ENCODE measurements at places on chromosomes 12 and 14.

DNA sequence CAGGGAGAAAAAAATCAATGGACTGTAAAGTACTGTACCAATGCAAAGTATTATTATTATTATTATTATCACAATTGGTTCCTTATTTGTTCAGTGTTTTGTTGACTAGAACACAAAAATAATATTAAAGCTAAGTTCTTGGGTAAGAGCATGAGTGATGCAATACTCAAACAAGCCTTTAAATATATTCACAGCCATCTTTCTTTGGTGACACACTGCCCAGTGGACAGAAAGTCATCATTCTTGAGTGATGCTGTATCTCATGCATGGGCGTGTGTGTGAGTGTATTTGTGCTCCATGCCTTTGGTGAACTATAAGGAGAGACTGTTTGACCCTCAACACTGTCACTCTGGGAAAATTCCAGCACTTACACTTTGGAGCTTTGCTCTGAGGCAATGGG lies 93.6 kb downstream of the KCNK10 start:
- no peak for DNase-seq

DNA sequence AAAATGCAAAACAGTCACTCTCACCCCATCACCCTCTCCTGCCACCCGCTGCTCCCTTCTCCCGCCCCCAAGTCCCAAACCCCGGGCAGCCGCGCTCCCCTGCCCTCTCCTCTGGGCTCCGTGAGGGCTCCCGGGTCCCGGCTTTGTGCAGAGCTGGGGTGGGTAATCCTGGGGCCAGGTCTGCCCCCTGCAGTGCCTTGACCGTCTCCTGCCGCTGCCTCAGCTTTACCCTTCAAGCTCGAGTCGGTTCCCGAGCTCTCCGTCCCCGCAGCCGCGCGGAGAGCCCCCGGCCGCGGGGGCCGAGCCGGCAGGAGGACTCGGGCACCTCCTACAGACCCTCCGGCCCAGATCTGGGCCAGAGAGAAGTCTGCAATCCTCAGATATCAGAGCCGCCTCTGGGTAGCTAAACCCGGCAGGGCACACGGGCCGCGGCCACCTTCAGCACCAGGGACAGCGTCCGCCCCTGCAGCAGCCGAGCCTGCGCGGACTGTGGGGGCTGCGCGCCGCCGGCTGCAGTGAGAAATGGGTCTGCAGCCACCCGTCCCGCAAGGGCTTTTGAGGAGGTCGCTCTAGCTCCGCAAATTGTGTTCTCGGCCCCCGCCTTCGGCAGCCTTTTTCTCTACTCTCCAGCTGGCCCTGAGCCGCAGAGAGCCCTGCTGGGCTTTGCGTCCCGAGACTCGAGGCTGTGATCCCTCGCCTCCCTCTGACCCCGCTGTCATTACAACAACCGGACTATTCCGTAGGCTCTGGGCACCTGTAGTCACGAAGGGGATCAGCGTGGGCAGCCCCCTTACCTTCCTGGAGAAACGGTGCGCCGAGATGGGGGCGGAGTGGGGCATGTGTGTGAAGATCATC lies 1.2 kb downstream of the PRMT8 start:
- no peak for DNase-seq

GRCh38 chr12:4649358-4649661 lies 396 bp downstream of the NDUFA9 start:
- no peak for DNase-seq

GRCh38 chr14:21268617-21269251 lies 508 bp downstream of the HNRNPC start:
- DNase-seq: no peak

- no peak for DNase-seq
Measured at GRCh38 chr14:76015668-76016067, 30.1 kb downstream of the IFT43 start.

DNA sequence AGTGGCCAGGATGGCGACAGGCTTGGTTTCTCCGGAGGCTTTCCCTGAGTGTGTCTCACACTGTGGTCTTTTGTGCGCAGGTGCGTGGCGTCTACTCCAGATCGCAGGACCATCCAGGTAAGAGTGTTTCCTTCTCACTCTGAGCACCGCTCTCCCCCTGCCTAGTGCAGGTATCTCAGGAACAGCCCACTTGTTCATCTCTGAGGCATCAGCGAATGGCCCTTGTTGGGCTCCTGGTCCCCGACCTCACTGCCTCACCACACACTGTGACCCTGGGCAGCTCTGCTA lies 781 bp downstream of the ADGRD1 start:
- no peak for DNase-seq

GRCh38 chr12:55927588-55928502 lies at the start of gene PYM1:
Gene PYM1, minus strand, starts transcription at chr12:55927894. Its CDS starts 133 bp downstream, at chr12:55927761.
- DNase-seq: peak; percentile 55

DNA sequence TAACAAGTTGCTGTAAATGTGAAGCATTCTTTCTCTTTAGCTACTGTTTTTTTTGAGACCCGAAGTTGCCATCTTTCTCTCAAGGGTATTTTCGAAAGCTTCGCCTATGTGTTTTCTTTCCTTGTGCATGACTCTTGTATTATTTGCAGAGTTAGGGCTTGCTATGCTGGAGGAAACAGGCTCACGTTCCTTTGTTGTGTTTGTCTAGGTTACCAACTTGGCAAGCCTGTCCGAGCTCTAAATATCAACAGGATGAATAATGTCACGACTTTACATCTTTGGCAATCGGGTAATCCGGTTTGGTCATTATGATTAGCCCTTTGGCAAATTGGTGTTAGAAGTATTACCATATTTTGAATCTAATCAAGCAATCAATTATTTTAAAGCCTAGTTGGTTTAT lies 15.9 kb upstream of the ATP6V0A2 start:
- DNase-seq: no peak

- DNase-seq: no peak
Measured at GRCh38 chr12:166425-167075, 47.4 kb downstream of the SLC6A12 start.

DNA sequence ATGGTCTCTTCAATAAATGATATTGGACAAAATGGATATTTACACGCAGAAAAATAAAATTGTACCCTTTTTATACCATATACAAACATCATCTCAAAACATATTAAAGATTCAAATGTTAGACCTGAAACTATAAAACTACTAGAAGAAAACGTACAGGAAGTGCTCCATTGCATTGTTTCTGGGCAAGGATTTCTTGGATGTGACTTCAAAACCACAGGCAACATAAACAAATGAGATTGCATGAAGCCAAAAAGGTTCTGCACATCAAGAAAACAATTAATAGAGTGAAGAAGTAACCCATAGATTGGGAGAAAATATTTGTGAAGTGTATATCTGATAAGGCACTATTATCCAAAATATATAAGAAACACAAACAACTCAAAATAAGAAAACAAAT lies 812.4 kb downstream of the NRXN3 start:
- DNase-seq: no peak

DNA sequence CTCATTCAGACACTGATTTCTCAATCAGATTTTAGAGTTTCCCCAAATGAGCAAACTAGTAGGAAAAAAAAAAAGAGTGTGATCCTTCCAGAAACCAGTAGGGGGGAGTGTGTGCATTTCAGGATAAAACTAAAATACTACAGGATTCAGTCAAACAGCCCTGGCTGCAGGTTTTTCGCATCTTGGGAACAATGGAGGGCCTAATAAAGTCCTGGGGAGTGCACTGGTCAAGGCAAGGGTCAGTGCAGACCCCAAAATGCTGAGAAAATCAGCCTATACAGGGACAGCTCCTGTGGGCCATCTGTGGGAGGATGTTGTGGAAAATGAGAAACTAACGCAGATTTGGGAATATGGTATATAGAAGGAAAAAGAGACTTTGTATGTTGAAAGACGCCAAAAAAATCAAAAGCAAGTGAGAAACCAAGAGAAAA lies 22.2 kb upstream of the ABCD4 start:
- no peak for DNase-seq

GRCh38 chr12:64521833-64522232 lies 69.9 kb downstream of the TBK1 start:
- DNase-seq: no peak

DNA sequence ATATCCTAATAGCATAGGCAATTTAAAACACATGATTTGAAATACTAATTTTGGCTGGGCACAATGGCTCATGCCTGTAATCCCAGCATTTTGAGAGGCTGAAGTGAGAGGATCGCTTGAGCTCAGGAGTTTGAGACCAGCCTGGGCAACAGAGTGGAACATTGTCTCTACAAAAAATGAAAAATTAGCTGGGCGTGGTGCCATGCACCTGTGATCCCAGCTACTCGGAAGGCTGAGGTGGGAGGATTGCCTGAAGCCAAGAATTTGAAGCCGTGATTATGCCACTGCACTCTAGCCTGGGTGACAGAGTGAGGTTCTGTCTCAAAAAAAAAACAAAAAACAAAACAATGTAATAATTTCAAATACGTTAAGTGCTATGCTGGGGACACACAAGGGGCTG lies 83.3 kb downstream of the SSPN start:
- no peak for DNase-seq

DNA sequence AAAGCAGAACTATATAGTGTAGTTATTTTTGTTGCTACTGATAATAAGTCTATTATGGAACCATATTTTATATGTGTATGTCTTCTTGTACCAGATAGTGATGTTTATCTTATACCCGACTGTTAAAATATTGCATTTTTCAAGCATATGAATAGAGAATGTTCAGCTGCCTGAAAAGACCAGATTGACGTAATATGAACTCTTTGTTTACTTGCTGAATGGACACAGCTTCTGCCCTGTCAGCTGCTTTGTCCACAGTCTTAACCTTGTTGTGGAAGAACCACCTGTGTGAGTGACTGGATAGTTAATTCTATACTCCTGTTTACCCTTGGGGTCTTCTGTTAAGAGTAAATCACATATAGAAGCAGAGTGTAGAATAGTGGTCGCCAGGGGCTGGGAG lies 109.3 kb downstream of the LGR5 start:
- no peak for DNase-seq

DNA sequence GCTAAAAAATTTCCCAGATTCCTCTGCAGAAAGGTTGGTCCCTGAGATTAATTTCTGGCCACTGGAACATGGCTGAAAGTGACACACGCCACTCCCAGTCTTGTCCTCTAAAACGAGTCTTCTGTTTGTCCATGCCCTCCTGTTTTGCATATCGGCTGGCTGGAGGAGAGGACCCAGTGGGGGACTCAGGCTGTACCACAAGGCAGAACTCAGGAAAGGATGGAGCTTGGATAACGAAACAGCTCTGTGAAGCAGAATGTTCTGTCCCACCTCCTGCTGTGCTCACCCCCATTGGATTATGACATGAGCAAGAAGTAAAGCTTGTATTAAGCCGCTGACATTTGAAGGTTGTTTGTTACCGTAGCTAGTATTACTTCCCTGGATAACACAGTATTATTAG lies 856.2 kb downstream of the BCL11B start:
- no peak for DNase-seq

GRCh38 chr14:74302152-74302628 lies 544 bp downstream of the ABCD4 start:
- no peak for DNase-seq

DNA sequence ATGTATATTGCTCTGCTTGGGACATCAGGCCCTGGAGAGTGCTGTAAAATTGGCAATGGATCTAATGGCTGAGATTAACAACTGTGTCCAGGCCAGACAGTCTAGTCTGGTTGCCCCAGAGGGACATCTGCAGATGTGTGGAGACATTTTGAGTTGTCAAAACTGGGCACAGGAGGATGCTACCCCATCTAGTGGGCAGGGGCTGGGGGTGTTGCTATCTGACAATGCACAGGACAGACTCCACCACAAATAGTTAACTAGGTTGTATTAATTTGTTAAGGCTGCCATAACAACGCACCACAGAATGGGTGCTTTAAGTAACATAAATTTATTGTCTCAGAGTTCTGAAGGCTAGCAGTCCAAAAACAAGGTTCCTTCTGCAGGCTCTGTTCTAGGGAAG lies 302.5 kb upstream of the AMIGO2 start:
- no peak for DNase-seq

DNA sequence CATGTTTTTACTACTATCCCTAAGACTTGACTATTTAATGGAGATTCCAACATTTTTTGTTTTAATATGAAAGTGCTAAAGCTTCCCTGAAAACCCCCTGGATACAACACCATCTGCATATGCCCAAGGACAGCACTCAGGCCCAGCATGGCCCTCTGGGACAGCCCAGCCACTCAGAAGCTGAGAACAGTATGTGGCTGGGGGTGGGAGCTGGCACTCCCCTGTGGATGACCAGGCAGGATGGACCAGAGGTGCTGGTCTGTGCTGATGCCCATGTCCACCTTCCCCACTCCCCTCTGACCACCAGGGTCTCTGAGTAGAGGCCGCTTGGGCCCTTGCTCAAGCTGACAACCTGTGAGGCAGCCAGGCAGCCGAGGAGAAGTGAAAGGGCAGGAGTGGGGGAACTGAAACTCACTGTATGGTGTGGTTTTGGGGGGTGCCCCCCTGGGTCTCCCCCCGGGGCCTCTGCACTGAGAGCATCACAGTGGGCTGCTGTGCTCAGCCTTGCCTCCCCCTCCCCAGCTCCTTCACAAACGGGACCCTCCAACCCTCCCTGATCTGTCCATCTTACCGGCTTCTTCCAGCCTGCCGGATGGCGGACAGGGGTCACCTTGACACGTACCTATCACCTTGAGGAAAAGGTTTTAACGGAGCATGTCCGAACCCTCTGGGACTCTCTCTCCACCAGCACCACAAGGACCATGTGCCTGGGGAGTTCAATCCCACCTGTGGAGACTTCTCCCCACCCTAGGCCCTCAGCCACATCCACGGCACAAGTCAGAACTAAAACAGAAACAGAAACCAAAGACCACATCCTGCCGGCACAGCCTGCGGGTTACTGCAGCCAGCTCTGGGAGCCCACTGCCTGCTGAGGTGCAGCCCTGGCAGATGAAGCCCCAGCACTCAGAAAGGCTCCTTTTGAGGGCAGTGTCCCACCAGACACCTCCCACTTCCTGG lies at the start of gene TMEM229B:
Gene TMEM229B, minus strand, starts transcription at position 785 of the 957 bp plus-strand sequence. CDS start 14,798 bp downstream, outside the sequence.
- no peak for DNase-seq

DNA sequence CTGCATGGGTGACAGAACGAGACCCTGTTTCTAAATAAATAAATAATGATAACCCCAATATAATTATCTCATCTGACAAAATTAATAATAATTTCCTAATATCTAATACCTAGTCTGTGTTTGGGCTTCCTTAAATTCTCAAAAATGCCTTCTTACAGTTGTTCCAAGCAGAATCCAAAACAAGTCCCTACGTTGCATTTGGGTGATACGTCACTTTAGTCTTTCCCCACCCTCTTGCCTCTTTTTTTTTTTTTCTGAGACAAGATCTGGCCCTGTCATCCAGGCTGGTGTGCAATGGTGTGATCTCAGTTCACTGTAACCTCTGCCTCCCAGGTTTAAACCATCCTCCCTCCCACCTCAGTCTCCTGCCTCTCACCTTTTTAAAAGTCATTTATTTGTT lies 26.7 kb downstream of the VEZT start:
- DNase-seq: no peak

DNA sequence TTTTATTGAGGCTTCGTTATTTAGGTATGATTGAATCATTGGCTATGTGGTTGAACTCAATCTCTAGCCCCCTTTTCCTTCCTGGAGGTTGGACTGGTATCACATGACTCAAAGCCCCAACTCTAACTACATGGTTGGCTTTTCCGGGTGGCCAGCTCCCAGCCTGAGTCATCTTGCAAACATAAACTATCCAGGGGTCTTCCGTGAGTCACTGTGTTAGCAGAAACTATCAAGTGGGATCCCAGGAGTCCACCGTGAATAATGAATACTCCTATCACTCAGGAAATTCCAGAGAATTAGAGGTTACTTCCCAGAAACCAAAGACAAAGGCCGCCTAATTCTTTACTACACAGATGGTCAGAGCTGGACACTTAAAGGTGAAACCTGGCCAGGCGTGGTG lies 19.7 kb upstream of the PLEKHD1 start:
- no peak for DNase-seq

GRCh38 chr12:116421785-116422538 lies 137.2 kb upstream of the MAP1LC3B2 start:
- DNase-seq: no peak

GRCh38 chr12:20450591-20451180 lies 82.3 kb downstream of the PDE3A start:
- DNase-seq: no peak

GRCh38 chr12:62817556-62818271 lies 117.2 kb downstream of the PPM1H start:
- no peak for DNase-seq

All from omental fat pad (tissue), 4 donors.